ENCODE measurements at places on chromosomes 12 and 14.

- no peak for DNase-seq
Measured at GRCh38 chr12:109446869-109447268, 30.2 kb downstream of the KCTD10 start.

GRCh38 chr14:65303190-65303898 is 109.2 kb upstream of the FUT8 start:
- no peak for DNase-seq

DNA sequence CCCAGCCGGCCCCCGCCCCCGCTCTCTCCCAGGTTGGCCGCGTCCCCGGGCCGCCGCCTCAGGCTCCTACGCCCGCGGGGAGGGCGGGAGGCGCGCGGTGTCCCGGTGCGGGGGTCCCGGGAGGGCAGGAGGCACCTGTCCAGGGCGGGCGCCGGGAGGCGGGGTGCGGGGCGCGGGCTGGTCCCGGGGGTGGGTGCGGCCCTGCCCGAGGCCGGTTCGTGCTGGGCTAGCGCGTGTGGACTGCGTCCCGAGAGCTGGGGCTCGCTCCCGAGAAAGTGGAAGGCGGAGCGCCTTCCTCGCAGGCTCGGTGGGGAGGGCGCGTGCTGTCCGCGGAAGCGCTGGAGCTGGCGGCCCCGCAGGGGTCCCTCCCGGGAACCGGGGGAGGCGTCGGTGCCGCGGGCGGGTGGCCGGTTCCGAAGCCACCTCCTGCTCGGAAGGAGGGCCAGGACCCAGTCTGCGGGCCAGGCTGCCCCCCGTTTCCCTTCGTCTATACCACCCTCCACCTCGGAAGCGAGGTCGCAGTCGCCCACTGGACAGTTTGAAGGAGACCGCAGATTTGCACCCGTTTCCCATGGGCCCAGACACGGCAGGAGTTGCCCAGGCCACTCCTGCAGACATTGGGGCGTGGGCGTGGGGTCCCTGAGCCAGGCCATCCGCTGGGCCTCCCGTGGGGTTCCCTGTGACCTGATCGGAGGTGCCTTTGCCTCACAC is 636 bp downstream of the ZFYVE21 start:
- DNase-seq: peak; percentile 54

DNA sequence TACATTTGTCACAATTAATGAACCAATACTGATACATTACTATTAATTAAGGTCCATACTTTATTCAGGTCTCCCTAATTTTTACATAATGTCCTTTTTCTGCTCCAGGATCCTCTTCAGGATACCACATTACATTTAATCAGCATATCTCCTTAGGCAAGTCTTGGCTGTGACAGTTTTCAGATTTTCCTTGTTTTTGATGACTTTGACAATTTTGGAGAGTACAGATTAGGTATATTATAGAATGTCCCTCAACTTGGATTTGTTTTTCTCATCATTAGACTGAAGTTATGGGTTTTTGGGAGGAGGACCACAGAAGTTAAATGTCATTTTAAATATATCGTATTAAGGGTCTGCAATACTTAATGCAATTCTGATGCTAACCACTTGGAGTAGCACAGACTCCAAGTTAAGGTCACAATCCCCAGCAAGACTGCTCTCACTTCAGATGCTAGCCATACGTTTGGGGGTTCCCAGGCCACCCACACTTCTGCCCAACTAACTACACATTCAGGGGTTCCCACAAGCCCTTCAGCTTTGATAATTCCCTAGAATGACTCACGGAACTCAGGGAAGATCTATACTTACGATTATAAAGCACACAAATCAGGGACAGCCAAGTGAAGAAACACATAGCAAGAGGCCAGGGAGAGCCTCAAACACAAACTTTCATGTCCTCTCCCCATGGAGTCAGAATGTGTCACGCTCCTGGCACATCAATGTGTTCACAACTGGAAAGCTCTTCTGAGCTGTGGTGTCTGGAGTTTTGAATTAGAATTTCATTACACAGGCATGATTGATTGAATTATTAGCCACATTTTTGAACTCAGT is 17.0 kb upstream of the NUBPL start:
- DNase-seq: no peak

DNA sequence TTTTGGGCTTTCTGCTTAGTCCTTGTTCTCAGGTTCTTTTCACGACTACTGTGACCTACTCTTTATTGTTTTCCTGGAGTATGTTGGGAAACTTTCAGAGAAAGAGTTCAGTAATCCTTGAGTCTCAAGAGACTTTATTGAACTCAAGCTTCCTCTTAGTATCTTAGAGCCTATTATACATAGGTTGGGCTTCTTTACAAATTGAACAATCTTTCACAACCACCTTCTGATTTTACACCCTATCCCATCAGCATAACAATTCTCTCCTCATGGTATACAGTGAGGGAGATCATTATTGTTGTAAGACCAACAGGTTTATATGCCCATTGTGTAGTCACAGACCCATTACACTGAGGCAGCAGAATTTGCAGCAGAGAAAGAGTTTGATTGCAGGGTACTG is 193.2 kb upstream of the IGF1 start:
- no peak for DNase-seq

DNA sequence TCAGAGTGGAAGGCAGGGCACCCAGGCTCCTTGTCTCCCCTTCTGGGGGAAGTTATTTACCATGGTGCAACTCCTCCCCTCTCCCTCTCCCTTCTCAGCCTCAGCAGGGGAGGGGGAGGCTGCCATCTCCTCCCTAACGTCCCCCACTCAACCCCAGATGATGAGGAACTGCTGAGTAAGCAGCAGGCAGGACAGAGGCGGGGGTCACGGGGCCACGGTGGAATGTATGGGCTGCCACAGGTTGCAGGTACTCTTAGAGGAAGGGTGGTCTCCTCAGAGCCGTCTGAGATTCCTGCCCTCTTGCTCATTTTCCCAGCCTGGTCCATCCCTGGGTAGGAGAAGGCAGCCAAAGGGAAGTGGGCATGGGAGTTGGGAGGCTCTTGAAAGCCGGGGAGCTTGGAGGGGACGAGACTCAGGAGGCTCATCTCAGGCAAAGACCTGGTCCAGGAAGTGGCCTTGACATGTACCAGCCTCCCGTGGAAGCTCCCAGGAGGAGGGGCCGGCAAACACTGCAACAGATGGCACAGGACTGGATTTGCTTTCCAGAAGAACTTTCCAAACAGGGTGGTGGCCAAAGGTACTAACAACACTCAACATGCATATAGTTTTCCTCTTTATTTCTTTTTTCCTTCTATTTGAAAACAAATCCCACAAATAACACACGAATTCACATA is 19.0 kb downstream of the RIN3 start:
- no peak for DNase-seq

DNA sequence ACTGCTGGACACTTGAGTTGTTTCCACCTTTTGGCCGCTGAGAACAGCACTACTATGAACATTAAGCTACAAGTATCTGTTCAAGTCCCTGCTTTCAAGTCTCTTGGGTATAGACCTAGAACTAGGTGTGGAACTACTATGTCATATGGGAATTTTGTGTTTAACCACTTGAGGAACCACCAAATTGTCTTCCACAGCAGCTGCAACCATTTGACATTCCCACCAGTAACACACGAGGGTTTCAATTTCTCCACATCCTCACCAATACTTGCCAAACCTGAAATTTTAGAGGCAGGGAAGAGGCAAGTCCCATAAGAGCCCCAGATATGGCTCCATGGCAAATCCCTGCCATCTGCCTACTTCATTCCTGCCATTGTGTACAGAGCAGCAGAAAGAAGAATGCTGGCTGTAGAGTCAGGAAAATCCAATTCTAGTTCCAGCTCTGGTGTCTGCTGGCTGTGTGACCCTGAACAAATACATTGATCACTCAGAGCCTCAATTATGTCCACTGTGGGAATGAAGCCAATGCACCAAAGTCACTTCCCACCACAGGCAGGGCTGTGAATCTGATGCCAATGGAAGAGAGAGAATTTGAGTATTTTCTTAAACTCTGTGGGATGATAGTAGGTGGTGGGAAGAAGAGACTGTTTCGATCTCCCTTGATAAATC is 17.8 kb downstream of the PITPNM2 start:
- no peak for DNase-seq

DNA sequence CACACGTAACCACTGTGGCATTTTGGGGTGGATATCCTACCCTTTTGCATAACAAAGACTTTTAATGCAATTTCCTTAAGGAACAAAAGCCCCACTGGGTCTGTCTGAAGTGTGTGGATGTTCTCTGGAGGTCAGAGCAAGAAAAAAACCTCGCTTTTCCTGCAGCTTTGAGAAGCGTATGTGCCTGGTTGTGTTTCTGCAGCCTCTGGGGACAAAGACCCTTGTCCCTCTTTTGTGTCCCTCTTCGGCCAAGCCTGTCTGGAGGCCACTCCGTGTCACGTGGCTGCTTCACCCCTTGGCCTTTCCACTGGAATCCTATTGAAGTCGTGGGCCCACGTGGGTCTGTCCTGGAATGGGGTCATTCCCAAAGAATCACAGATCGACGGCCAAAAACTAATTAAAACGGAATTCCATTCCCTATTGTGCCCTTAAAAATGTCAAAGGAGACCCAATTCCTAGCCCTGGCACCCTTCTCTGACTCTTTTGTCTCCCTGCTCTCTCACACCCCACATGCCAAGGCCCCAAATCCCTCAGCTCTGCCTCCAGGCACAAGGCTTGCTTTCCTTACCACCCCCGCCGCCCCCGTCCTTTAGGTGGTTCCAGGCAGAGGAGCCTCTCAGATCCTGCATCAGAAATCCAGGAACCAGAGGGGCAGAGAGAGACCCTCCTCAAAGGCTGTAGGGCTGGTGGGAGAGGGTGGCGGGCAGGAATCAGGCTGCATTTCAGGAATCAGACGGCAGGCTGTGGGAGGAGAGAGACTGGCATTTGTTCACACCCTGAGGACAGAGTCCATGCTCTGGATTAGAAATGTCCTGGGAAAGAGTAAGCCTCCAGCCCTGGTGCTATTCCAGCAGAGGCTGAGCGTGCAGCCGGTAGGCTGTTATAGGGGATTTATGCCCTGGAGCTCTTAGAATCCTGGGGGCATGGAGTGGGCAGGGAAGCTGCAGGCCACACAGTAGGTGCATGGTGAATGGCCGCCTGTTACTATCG is 12.6 kb upstream of the CYP46A1 start:
- DNase-seq: no peak

DNA sequence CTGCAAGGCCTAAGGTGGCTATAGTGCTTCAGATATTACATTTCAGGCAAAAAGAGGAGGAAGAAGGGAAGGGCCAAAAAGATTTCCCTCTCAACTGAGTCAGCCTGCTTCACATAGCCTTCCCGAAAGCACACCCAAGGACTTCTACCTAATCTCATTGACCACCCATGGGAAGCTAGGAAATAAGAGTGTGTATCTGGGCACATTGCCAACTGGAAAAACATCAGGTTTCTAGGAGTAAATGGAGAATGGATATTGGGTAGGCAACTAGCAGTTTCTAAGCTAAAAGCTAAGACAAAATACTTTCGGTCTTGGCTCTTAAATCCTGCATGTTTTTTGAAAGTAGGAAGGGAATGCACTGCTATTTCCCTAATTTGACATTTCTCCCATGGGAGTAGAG is 221.7 kb upstream of the GRIP1 start:
- no peak for DNase-seq

- DNase-seq: no peak
Measured at GRCh38 chr12:96197503-96198272, 3.5 kb downstream of the ELK3 start.

DNA sequence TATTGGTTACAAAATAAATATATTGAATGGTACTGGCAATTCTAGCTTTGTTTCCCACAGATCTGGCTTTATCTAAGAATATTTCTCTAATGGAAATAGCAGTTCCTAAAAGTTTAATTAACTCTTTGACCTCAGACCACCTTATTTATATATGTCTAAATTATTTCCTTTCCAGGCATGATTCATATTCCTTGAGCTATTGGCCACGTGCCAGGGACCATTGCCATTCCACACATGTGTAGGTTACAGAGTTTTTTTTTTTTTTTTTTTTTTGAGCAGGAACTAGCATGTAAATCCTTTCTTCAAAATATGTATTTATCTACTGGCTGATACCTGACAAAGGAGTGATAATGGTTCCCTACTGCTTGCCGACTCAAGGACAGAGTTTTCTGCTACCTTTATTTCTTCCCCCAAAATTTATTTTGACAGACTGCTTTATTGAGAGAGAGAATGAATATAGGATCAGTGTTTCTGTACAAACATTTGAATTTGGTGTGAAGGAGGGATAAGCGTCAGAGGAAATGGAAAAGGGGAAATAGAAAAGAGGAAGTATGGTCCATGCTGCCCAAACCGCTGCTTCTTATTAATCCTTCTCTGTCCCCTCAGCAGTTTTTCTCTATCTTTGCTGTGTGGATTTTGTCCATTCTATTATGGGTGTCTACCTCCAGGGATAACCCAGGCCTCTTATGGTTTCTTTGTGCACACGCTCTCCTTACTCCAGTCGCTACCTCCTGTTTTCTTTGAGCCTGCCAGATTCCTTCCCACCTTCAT is 36.4 kb downstream of the PDE3A start:
- DNase-seq: no peak

DNA sequence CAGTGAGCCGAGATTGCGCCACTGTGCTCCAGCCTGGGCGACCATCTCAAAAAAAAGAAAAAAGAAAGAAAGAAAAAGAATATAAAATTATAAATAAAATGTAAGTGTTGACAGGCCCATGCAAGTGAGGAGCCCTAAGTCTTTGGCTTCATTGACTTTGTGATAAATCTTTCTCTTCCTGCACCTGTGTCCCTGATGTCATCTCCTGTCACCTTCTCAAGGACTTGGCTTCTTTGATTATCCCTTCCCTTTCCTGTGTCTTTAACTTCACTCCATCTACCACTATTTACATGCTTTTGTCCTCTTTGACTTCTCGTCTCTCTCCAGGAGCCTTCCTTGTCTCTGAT is 33.6 kb upstream of the WNK1 start:
- DNase-seq: no peak

DNA sequence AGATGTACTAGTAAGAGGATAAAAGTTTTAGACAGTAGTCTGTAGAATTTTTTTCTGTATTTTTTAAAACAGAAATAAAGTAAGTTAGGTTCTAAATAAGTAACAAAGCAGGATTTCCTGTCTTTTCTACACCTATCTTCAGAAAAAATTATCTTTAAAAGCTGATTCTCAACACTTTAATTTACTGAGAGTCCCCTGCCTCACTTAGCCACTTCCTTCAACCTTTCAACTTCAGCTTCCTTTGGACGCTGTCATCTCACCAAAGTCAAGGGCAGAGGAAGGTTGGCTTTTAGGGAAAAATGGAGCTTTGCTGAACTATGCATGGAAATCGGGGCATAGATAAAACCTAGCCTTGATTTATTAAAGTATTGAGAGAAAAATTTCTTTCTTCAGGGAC is 44.9 kb upstream of the CERS5 start:
- no peak for DNase-seq

DNA sequence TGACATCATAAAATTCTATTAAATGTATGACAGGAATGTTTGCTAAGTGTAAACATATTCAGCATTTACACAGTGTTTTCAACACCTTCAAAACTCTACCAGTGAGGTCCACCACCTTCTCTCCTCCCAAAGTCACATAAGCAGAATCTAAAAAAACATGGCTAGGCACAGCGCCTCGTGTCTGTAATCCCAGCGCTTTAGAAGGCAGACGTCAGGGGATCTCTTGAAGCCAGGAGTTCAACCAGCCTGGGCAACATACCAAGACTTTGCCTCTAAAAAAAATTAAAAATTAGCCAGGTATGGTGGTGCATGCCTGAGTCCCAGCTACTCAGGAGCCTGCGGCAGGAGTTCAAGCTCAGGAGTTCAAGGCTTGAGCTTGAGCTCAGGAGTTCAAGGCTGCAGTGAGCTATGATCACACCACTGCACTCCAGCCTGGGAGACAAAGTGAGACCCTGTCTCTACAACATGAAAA is 30.0 kb downstream of the NUMB start:
- DNase-seq: no peak
